NCI-H774 (cell line): ENCODE measurements at places on chromosomes 3 and 15.
A peak's percentile ranks its signal among the peaks of the same experiment; 100 is the strongest.

DNA sequence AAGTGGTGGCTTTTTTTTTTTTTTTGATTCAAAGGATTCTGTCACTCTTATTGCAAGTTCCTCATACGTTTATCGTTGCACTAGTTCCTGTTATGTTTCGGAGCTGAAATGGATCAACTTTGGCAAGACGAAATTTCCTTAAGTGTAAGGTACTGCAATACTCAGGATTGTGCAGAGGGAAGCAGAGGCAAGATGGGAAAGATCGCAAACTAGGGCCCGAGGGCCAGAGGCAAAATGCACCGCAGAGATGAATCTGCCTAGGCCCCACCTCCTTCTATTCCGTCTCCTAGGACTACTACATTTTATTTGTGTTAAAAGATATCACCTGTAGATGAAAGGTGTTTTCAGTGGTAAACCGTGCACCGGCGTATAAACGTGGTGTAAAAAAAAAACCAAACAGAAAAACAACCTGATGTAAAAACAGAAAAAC lies 331 bp downstream of the RNU6-1 start:
- no peak for DNase-seq

DNA sequence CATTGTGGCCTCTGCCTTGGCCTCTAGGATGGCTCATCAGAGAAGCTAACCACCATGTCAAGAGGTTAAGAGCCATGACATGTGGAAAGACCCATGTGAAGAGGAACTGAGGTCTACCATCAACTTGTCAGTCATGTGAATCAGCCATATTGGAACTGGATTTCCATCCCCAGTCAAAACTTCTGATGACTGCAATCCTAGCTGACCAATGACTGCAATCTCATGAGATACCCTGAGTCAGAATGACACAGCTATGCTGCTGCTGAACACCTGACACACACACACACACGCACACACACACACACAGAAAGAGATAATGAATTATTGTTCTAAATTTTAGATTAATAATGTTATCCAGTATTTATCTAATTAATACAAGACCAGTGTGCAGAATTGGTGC lies 337.5 kb upstream of the LMCD1 start:
- no peak for DNase-seq

DNA sequence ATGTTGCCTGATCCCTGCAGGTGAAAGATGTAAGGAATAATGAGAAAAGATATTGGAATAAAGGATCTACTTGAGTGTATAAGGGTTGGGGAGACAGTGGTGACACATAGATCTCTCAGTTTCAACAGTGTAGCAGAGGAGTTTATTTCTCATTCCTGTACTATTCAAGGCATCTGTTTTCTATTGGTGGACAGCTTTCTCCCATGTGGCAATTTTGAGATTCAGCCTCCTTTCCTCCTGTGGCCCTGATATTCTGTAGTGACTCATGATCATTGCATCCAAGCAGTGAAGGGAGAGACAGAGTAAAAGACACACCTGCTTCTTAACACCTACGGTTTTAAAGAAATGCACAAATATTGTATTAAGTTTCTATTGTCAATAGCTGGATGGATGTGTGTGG lies 327.6 kb downstream of the GRM7 start:
- no peak for DNase-seq

GRCh38 chr3:47849699-47850563 lies 47.0 kb downstream of the DHX30 start:
- DNase-seq = no peak

- DNase-seq = no peak
These were observed 562.6 kb downstream of the ZNF385D start for GRCh38 chr3:21188459-21188858.

- no peak for DNase-seq
These were observed 15.0 kb upstream of the THUMPD3 start for GRCh38 chr3:9347887-9348286.

DNA sequence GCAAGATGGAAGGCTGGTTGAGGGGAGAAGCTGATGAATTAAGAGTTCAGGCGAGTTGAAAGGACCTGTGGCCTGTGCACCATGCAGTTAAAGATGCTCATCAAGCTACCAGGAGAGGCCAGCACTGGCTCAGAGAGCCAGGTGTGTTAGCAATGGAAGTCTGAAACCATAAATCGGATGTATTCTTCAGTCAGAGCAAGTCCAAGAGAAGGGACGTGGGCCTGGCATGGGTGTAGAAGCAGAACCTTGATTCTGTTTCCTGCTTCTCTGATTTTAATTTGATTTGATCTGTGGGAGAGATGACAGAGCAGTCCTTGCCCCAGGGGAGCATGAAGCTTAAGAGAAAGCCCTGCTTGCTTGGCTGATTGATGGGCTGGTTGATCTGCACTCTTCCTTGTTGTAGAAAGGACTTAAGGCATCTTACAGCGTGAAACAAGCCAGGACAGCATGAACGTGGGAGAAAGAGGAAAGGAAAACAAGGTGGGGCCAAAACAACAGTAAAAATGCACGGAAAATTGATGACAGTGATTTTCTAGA lies 10.9 kb downstream of the TM6SF1 start:
- no peak for DNase-seq

- no peak for DNase-seq
These were observed 38.9 kb downstream of the TICRR start for GRCh38 chr15:89614164-89614563.

GRCh38 chr3:158739661-158740060 lies 7.4 kb upstream of the RARRES1 start:
- no peak for DNase-seq

DNA sequence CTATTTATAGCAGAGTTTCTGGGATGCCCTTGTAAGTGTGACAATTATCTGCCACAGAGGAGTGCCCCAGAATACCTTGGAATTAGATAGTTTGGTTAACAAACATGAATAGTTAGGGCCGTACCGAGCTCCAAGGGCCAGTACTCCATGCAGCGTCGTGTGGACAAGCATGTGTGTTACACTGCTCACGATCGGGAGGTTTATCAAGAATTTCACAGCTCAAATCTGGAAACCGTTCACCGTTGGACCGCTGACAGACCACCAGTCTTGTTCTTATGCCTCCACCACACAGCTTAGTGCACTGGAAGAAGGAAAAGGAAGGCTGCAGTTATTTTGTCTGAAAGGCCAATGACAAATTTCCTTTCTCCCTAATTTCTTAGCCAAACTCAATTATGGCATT lies 93.7 kb downstream of the ADAMTS9 start:
- DNase-seq = no peak

GRCh38 chr3:58261954-58262666 lies 24.5 kb downstream of the ABHD6 start:
- no peak for DNase-seq

- no peak for DNase-seq
These were observed 97.2 kb downstream of the LEKR1 start for GRCh38 chr3:156923349-156923748.

DNA sequence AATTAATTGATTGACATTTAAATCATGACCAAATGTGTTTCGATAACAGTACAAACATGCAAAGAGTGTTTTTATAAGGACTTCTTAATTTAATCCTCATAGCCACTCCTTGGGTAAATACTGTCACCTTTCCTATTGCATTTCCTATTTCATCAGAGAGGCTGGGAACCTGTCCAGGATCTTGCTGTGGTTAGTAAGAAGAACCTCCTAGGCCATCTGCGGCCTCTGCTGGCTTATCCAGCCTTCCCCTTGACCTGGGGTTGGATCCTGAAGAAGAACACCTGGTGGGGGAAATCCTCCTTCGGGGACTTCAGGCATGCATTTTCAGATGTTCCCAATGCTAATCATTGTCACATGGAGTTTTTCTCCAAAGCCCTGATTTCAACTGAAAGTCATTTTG lies 25.5 kb downstream of the GLDN start:
- DNase-seq = peak; percentile 30

GRCh38 chr3:13812034-13812471 lies 67.8 kb downstream of the WNT7A start:
- peak; percentile 23 for DNase-seq

DNA sequence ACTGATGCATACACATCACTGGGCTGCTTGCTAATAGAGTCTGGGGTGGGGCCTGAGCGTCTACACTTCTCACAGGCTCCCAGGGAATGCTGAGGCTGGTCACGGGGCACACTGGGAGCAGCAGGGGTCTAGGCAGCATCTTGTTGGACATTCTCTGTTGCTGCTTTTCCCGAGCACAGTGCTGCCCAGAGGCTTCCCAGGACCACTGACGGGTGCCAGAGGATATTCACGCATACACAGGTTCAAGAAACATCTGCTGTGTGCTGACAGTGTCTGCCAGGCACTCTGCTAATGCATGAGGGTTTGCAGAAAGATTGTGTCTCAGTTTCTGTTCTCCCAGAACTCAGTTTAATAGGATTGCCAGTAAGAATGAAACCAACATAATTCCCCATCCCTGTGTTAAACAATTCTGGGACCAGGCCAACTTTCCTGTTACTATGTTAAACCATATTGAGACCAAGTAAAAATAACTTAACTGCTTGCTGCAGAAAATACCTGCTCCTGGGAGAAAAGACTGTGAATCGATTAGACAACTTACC lies 23.9 kb upstream of the BCL2L10 start:
- DNase-seq = no peak

- DNase-seq = no peak
These were observed 516.5 kb downstream of the NLGN1 start for GRCh38 chr3:173913974-173914421.

- DNase-seq = no peak
These were observed 146.1 kb upstream of the UMPS start for GRCh38 chr3:124584245-124584551.

DNA sequence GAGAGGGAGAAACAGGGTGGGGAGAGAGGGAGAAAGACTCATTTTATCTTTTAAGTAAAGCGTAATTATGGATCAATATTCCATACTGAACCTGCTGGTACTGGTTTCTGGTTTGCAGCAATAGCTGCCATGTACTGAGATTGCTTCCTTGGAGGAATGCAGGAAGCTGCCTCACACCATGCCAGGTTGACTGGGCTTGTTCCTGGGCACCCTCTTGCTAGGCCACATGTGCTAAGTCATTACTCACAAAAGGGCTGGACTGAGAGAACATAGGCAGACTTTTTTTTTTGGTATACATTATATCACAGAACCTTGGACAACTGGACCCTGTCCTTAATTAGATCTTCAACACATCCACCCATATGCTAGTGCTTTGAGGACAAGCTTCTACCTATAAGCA lies 193.4 kb downstream of the ZNF621 start:
- DNase-seq = no peak

DNA sequence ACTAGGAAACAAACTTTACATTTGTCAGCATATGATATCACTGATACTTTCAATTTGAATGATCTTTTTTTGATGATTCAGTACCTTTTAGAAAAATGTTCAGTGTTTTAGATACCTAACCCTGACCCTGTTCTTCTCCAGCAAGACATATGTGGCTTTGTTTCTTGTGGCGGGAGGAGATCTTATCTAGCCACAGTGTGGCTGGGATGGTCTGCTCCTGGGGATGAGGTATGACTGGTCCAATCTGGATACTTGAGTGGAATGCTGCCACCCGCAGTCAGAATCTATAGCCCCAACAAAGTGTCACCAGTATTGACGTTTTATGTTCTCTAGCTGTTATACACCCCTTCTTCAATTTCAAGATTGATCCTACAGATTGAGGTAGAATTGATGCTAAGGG lies 439.0 kb upstream of the GOLIM4 start:
- DNase-seq = no peak

DNA sequence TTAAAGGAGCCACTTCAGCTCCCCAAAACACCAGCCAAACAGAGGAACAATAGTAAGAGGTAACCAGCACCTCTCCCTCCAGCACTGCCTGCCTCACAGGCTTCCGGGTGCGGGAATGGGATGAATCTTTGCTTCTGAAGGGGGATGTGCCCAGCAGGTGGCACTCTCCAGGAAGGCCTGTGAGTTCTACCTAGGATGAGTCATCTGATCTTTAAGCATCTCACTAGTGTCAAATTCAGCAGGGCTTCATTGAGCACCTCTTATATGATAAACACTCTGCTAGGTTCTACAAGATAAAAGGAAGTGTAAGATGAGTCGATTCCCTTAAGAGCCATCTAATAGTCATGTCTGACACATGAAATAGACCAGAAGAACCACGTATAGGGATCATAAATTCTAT lies 237.4 kb upstream of the UMPS start:
- no peak for DNase-seq

DNA sequence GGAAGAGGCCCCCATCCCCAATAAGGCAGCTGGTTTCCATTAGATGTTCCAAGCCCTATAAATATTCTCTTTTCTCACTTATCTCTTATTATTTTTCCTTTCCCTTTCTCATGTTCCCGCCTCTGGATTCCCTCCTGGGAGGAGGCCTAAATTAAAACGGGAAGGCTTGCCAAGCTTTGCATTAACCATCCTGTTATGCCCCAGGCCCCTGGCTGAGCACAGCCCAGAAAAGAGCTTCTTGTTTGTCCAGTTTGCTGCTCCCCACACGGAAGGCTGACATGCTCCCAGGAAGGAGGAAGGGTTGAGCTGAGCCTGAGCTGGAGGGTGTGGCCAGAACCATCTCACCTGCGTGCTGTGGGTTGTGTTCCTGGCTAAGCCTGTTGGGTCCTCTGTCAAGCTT lies 63.1 kb upstream of the BOC start:
- no peak for DNase-seq

- no peak for DNase-seq
These were observed 455.3 kb upstream of the ALCAM start for GRCh38 chr3:104911376-104911775.

GRCh38 chr3:161549261-161549660 lies 52.7 kb downstream of the OTOL1 start:
- no peak for DNase-seq

DNA sequence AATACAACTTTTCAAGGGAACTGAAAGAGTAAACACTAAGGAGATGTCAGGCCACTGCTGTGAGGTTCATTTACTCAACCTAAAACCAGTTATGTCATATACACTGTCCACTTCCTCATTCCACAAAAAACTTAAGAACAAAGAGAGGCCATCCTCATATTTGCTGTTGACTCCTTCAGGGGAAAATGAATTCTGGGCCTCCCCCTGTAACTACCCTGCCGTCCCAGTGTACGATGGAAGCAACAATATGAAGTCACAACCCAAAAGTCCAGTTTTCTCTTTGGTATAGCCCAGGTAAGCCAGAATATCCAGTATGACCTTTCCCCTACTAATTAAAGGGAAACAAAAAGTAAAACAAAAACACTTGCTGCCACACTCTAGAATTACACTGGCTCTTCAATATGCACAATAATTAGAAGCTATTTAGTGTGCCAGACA lies 16.2 kb downstream of the CEP152 start:
- DNase-seq = no peak
